Amygdala (tissue), 56 donors: ENCODE measurements at places on chromosomes 13 and 19.
A peak's percentile ranks its signal among the peaks of the same experiment; 100 is the strongest.

GRCh38 chr13:48660361-48661076, 6.8 kb downstream of the CYSLTR2 start:
- DNase-seq, result no peak

- no peak for DNase-seq
Measured at GRCh38 chr13:74132776-74133656, 1.2 kb downstream of the KLF12 start.

GRCh38 chr19:7912697-7913564, 1.7 kb upstream of the TGFBR3L start:
- no peak for DNase-seq

GRCh38 chr13:111916201-111916600, 150.7 kb upstream of the SOX1 start:
- no peak for DNase-seq

DNA sequence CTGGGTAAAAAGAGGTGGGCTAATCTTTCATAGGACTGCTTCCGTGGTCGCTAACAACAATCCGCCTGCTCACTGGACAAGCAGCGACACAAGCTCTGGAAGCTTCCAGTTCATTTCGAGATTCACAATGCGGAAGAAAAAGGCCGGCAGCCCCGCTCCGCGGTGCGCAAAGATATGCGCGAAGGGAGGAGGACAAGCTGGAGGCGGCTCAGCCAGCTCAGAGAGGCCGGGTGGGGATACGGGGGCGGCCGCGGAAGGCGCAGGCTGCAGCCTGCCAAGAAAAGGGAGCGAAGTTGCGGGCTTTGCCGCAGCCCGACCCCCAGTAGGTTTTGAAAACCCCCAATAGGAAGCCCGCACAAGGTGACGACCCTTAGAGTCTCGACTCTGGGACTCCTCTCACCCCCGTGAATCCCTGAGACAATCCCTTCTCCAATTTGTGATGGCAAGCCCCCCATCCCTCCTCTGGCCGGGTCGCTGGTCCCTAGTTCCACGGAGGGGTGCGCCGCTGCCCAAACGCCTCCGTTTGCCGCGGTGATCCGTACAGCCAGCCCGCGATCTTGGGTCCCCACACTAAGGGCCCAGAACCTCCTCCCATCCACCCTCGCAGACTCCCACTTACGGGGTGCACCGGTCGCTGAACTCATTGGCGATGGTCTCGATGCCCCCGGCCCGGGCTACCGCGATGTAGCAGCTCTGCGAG, 697 bp downstream of the HSPH1 start:
- DNase-seq, result peak; percentile 25

- no peak for DNase-seq
Measured at GRCh38 chr13:60757501-60758215, 360.6 kb downstream of the TDRD3 start.

- no peak for DNase-seq
Measured at GRCh38 chr19:44587963-44588770, 25.2 kb upstream of the IGSF23 start.

- peak; percentile 47 for DNase-seq
Measured at GRCh38 chr13:97124915-97125809, 97.0 kb upstream of the MBNL2 start.

DNA sequence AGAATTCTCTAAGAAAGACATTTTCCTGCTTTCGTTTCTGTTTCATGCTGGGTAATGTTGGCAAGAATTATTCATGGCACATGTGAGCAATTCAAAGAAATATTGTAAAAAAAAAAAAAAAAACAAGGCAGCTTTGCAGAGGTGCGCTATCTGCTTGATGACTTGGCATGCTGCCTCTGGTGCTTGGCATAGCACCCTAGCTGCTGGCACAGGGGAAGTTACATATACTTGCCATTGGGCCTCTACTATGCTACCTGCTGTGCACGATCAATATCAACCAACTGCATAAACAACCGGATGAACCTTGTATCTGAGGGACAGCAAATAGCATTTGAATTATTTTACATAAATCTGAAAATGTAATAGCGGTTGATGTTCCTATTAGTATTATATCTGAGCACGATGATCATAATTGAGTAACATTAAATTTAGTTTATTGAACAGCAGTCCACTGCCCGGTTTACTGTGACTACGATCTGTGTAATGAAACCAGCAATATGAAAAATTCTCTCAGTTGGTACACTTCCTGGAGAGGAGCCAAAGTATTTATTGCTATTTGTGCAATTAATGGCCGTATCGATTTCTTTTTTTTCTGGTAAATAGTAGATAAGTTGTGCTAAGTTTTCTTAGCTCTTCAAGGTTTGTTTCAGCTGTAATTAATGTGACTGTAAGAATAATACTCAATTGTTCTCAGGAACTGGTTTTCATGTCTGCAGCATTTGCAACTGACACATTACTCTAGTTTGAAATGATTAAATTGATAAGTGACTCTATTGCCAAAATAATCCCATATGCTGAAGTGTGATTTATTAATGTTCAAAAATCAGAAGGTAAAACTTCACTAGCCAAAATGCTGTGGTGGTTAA, 717.3 kb downstream of the DACH1 start:
- DNase-seq, result no peak

DNA sequence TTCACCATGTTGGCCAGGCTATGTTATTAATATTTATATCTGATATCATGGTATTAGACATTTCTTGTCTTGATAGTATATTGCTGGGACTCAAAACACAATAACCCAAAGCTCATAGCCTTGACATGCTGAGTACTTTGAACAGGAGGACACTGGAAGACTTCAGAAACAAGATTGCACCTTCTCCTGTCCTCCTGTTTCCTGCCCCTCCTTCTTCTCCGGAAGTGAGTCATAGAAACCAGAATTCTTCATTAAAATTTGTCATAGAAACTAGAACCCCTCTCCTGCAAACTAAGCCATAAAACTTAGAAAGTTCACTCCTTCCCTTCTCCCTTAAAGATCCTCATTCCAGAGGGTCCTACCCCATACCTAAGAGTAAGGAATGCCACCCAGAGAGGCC, 400.2 kb downstream of the SLITRK5 start:
- no peak for DNase-seq

GRCh38 chr13:80840316-80840976, 499.5 kb upstream of the SPRY2 start:
- DNase-seq, result no peak

GRCh38 chr13:72221276-72221962, 354.4 kb upstream of the DACH1 start:
- DNase-seq, result no peak

- DNase-seq, result no peak
Measured at GRCh38 chr19:924553-925086, 1.2 kb upstream of the ARID3A start.

- DNase-seq, result no peak
Measured at GRCh38 chr13:21759911-21760310, 89.0 kb downstream of the FGF9 start.

GRCh38 chr13:64930636-64931035, 2299.5 kb downstream of the PCDH9 start:
- no peak for DNase-seq
